Progenitor cell of endocrine pancreas (in vitro differentiated cells): ENCODE measurements at places on chromosomes 5 and 9.

- no peak for DNase-seq
Observed at GRCh38 chr5:113652161-113652560, 138.7 kb downstream of the YTHDC2 start.

DNA sequence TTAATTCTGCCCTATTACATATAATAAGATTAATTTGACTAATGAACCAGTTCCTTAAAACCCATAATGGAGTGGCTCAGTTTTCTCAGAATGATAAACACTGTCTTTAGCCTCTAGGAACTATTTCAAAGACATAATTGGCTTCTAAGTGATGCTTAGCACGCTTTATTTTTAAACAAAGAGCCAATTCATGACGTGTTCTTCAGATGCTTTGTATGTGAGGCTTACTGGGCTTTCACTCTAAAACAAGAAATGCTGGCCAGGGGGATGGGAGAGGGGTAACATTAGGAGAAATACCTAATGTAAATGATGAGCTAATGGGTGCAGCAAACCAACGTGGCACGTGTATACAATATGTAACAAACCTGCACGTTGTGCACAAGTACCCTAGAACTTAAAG lies 7.6 kb upstream of the SFXN1 start:
- DNase-seq = no peak

DNA sequence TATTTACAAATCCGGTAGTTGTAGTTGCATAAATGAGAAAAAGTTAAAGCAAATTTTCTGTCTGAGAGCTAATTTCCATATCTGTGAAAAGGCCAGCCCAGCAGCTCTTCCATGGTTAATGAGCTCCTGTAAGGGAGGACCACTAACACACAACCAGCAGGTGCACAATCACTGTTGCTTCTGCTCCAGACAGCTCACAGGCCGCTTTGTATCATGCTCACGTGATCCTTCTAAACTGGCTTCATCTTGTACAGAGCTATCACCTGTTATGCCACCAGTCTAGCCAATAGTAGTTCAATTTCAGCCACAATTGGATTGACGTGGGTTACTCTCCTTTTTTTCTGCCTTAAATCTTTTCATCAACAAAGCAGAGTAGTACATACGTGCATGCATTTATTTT lies 38.3 kb upstream of the FBXL17 start:
- no peak for DNase-seq

- DNase-seq = no peak
Observed at GRCh38 chr5:157562111-157562581, 13.4 kb downstream of the ADAM19 start.

DNA sequence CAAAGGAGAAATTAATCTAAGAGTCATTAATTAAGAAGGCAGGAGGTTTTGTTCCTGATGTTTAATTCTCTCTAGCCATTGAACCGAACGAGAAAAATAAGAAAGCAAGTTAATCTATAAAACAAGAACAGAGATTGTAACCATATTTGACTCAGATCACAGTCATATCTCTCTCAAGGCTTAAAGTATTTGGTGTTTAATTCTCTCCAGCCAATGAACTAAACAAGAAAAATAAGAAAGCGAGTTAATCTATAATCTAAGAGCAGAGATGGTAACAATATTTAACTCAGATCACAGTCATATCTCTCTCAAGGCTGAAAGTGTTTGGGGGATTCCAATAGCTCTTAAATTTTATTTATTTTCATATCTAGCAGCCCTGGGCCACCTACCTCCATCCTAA lies 74.4 kb upstream of the SHISAL2B start:
- DNase-seq = no peak

- no peak for DNase-seq
Observed at GRCh38 chr5:53166183-53166495, 56.6 kb upstream of the MOCS2 start.

GRCh38 chr5:55575815-55576583 lies 41.2 kb upstream of the PLPP1 start:
- no peak for DNase-seq

- no peak for DNase-seq
Observed at GRCh38 chr5:57246426-57246825, 72.6 kb downstream of the GPBP1 start.
